Stimulated activated CD4-positive, alpha-beta T cell treated with anti-CD3 and anti-CD28 coated beads, Interleukin-2, amount 100 ng/mL, for 48 hours (primary cell): ENCODE measurements at places on chromosomes 1 and 21.

- DNase-seq: no peak
Observed at GRCh38 chr1:61088163-61088974, 6.0 kb downstream of the NFIA start.

- DNase-seq: no peak
Observed at GRCh38 chr1:51331206-51332100, 1.1 kb upstream of the TTC39A start.

DNA sequence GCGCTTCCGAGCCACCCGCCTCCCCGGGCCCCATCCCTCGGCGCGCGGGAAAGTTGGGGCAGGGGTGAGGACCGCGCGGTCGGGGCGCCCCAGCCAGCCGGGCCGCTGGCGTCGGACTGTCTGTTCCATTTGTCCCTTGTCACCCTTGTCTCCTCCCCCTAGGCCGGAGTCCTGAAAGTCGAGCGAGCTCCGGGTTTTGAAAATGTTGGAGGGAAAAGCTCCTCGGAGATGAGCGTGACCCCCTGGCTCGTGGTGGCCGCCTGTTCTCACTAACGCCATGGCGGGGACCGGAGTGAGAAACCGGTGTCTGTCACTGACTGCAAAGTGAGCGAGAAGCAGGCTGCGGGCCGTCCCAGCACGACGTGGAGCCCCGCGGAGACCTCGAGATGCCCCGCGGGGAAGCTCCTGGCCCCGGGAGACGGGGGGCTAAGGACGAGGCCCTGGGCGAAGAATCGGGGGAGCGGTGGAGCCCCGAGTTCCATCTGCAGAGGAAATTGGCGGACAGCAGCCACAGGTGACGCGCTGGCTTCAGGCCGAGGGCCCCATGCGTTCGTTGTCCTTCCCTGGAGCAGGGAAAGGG, 491 bp downstream of the PER3 start:
- DNase-seq: no peak

DNA sequence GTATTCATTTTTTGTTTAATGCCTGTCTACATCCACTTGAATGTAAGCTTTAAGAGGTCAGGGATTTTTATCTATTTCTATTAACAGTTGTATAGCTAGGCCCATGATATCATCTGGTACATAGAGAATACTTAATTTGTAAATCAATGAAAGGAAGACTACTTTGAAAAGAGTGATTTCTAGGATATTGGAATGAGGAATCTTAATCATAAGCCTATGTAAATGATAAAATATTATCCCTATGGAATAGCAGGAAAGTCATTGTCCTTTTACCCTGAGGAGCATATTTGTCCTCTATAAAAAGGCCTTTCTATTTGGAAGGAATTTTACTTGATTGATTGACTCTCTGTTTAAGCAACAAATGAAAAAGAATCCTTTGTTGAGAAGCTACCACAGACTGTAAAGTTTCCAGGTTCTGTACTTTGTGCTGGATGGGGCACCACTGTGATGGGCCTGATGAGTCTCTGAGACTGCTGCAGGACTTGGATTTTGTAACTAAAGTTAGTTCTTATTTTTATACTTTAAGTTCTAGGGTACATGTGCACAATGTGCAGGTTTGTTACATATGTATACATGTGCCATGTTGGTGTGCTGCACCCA, 53.8 kb downstream of the MAST2 start:
- DNase-seq: no peak

DNA sequence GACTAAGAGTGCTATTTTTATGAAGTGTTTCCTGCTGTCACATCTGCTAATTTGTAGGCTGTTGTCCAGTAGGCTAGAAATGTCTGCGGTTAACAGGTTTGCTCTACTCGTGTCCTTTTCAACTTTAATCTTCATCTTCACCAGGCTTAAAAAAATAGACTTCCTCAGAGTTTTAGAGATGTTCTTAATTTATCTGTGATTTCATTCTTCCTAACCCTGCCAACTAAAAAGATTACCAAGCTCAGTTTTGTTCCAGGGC, 66.8 kb downstream of the SASS6 start:
- DNase-seq: no peak
